ENCODE measurements at places on chromosomes 11 and 22. TPM values are rescaled to one million over a fixed set of nuclear protein-coding genes. Genes with fewer than 3 reads are reported as not detected.

The ABCG4 gene
- 0.85 TPM for total RNA-seq

The RHOD gene
- 26.2 TPM for total RNA-seq

The MIEF1 gene
- total RNA-seq, result 24.0 TPM

The FBLN1 gene
- total RNA-seq, result 144 TPM

GRCh38 chr22:27345691-27346090 lies 455.9 kb downstream of the MN1 start:
- no peaks in the 10 kb centered on the region for H3K36me3 ChIP-seq
- H3K27me3 ChIP-seq, result no peaks in the 10 kb centered on the region
- DNase-seq, result no peak

GRCh38 chr22:19760951-19761724 lies 560 bp downstream of the TBX1 start:
- DNase-seq, result no peak
- peaks cover 2% of the 10 kb centered on the region for H3K27me3 ChIP-seq
- no peaks in the 10 kb centered on the region for H3K36me3 ChIP-seq
- H3K27ac ChIP-seq, result no peak overlapping the region
- H3K4me1 ChIP-seq, result peaks cover 5% of the 10 kb centered on the region

DNA sequence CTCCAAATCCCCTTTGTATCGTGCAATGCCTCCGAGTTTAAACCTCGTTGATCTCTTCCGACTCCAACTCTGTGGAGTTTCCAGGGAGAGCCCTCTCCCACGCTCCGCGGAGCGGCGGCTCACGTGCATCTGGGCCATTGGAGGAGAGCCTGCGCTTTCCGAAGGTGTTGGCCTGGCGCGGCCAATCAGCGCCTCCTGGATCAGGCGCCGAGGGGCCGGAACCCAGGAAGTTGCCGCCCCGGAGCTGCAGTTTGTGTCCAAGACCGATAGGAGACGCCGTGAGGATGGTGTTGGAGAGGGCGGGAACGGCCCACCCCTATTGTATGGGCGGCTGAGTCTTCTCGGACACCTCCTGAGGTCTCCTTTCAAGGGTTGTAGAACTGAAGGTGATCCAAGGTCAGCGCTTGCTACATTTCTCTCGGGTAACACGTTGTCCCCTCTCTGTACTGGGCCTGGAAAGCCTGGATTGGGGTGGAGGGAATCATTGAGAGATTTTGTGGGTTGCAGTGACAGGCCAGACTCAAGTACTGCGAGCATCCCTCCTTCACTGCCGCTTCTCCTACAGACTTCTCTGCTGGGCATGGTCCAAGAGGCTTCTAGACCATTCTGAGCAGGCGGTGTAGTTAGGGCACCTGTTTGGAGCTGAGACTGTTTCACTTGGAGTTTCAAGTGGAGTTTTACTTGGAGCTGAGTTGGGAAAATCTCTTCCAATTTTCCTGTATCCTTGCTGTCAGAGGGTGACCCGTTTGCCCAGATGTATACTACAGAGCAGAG lies 1.7 kb downstream of the ADAMTS15 start:
- H3K4me3 ChIP-seq, result peak overlapping the region; percentile 41
- H3K27ac ChIP-seq, result no peak overlapping the region
- DNase-seq, result no peak
- H3K27me3 ChIP-seq, result no peaks in the 10 kb centered on the region
- peaks cover 6% of the 10 kb centered on the region for H3K4me1 ChIP-seq

DNA sequence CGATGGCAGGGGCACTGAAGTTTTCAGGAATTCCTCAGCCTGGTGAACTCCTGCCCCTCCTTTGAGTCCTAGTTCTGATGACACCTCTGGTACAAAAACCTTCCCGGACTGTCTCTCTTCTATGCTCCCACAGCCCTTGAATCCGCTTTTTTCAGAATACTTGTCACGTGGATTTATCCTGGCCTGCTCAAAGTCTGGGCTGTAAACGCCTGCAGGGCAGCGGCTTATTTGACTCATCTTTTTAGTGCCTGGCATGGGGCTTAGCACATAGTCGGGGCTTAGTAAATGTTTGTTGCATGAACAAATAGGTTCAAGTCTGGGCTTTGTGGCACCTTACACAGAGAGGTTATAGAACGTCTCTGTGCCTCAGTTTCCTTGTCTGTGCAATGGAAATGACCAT lies 13.4 kb upstream of the KCNJ11 start:
- no peak for DNase-seq

DNA sequence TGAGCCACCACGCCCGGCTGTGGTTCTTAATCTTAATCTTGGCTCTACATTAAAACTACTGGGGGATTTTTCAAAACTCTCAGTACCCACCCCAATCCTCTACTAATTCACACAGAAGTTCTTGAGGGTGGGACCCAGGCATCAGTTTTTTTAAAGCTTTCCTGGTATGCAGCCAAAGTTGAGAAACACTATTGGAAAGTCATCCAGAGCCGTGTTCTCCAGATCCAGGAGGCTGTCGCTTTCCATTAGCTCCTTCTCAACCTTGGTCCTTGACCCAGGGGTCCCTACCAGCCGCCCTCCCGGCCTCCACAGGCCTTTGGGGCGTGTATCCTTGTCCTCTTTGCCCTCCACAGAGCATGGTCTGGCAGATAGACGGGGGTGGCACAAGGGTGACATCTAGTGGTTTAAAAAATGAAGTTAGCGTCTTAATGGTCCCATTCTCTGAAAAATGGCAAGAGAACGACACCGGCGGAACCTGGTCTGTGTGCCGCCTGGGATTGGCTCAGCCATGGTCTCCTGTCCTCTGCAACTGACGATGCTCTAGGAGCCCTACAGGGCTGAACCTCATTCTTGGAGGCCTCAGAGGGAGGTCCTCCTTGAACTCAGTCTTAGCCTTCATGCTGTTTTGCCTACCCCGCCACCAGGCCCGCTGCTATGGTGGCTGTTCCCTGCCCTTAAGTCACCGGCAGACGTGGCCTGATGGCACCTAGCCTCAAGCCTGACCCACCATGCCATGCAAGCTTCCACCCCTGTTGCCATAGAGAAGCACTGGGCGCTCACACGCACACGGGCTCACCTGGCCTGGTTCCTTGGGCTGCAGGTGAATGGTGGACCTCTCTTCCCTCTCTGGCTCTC lies 152.0 kb upstream of the SYN3 start:
- H3K27ac ChIP-seq, result no peak overlapping the region
- no peaks in the 10 kb centered on the region for H3K36me3 ChIP-seq
- DNase-seq, result no peak
- H3K4me1 ChIP-seq, result no peaks in the 10 kb centered on the region

GRCh38 chr11:58926251-58926650 lies 13.0 kb upstream of the GLYATL1 start:
- no peak overlapping the region for H3K4me3 ChIP-seq
- H3K36me3 ChIP-seq, result no peaks in the 10 kb centered on the region
- H3K27ac ChIP-seq, result no peak overlapping the region
- peaks cover 12% of the 10 kb centered on the region for H3K4me1 ChIP-seq

- no peak overlapping the region for H3K4me3 ChIP-seq
- H3K27ac ChIP-seq, result no peak overlapping the region
- H3K36me3 ChIP-seq, result no peaks in the 10 kb centered on the region
- no peaks in the 10 kb centered on the region for H3K27me3 ChIP-seq
- no peak for DNase-seq
Measured at GRCh38 chr22:42282252-42282942, 11.9 kb upstream of the TCF20 start.

DNA sequence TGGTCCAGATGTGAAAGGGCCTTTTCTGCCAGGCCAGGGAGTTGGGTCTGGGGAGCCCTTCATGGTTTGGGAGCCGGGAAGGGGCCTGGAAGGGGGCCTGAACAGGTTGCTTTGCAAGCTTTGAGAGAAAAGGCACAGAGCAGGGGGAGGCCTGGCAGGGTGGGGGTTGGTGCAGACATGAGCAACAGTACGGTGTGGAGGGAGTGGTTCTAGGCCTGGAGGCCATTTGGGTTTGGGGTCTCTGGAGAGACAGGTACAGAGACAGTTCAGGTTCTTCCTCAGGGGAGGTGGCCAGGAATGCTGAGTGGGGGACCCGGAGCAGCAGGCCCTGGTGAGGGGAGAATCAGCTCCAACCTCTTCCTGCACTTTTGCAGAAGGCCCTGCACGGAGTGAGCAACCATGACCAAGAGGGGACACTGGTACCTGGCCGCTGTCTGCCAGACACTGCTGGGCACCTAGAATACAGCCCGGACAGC lies 1.4 kb downstream of the KDELR3 start:
- no peak for DNase-seq
- no peak overlapping the region for H3K27ac ChIP-seq
- H3K36me3 ChIP-seq, result no peaks in the 10 kb centered on the region
- H3K4me3 ChIP-seq, result no peak overlapping the region
- no peaks in the 10 kb centered on the region for H3K4me1 ChIP-seq
- H3K27me3 ChIP-seq, result no peaks in the 10 kb centered on the region

GRCh38 chr11:56750190-56750589 lies 1.7 kb upstream of the OR9G4 start:
- H3K27me3 ChIP-seq, result no peaks in the 10 kb centered on the region
- no peak overlapping the region for H3K27ac ChIP-seq
- DNase-seq, result no peak
- no peaks in the 10 kb centered on the region for H3K4me1 ChIP-seq
- no peaks in the 10 kb centered on the region for H3K36me3 ChIP-seq
- no peak overlapping the region for H3K4me3 ChIP-seq

- no peak for DNase-seq
- H3K27me3 ChIP-seq, result no peaks in the 10 kb centered on the region
- no peaks in the 10 kb centered on the region for H3K36me3 ChIP-seq
- no peak overlapping the region for H3K4me3 ChIP-seq
- no peaks in the 10 kb centered on the region for H3K4me1 ChIP-seq
Measured at GRCh38 chr22:32932176-32932575, 126.0 kb downstream of the SYN3 start.

DNA sequence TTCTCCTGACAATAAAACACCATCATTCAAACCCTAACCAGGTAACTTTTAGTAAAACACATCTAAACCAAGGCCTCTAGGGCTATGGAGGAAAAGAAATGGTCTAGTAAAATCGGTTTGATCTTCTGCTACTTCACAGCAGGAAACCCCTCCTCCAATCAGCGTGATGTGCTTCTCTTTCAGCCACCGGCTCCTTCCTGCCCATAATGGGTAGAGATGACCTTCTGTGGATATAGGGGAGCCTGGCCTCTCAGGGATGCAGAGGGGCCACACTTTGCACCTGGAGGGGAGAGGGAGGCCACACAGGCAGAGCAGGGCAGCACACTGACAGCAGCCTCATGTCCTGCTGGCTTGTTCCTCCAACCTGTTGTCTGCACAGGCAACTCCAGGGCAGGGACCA lies 6.9 kb downstream of the EHD1 start:
- no peaks in the 10 kb centered on the region for H3K36me3 ChIP-seq
- no peaks in the 10 kb centered on the region for H3K27me3 ChIP-seq
- H3K4me3 ChIP-seq, result no peak overlapping the region
- no peaks in the 10 kb centered on the region for H3K4me1 ChIP-seq
- no peak for DNase-seq

DNA sequence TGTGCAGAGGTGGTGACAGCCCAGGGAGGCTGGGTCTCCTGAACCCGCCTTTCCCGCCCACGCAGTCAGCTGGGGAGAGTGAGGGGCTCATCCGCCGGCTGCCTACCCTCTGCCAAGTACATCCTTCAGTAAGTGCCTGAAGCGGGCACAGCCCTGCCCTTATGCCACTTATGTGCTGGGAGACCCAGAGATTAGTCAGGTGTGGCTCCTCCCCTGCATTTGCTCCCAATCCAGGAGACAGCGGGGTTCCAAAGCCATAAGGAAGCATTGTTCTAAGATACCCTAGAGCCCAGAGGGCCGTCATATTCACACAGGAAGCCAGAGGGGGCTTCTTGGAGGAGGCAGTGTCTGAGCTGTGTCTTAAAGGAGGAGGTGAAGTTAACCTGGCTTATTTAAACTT lies 5.8 kb upstream of the PPP6R3 start:
- no peaks in the 10 kb centered on the region for H3K36me3 ChIP-seq
- H3K4me3 ChIP-seq, result no peak overlapping the region
- H3K27ac ChIP-seq, result no peak overlapping the region
- no peak for DNase-seq

DNA sequence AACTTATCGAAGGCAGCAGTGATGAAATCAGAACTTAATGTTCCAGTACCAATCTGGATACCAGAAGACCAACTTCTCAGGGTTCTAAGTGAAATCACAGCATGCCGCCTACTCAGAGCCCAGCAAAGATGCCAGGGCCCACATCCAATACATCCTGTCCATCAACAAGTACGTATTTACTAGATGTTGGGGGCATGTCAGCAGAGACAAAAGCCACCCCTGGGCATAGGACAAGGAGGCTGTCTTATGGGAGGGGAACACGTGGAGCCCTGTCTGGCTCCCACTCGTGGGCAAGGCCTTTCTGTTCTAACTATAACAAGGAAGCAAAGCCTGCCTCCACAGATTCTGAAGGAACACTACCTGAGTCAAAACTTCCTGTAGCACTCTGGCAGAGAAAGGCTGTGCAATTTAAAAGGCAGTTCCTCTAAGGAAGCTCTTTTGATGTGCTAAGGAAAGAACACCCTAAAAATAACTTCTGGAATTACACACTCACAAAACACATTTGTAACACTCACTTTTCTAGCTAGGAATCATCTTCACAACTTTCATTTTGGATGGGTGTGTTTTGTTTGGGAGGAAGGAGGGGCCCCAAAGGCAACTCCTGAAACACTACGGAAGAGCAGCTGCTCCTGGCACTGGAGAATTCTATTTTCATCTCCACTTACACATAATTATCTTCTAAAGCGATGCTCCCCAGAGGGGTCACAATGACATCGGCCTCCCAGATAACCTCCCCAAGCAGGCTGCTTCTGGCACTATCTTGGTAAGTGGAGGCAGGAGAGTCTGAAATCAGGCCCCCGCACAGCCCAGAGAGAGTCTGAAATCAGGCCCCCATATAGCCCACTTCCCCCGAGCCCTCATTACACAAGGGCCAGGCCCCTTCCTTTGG lies 14.2 kb downstream of the SMCO4 start:
- peak overlapping the region; percentile 81 for H3K27ac ChIP-seq
- peak; percentile 28 for DNase-seq
- no peak overlapping the region for H3K4me3 ChIP-seq
- no peaks in the 10 kb centered on the region for H3K36me3 ChIP-seq
- H3K27me3 ChIP-seq, result no peaks in the 10 kb centered on the region
- peaks cover 7% of the 10 kb centered on the region for H3K4me1 ChIP-seq

- no peak for DNase-seq
- H3K4me3 ChIP-seq, result no peak overlapping the region
Measured at GRCh38 chr11:93032580-93032979, 63.1 kb downstream of the MTNR1B start.

GRCh38 chr11:111148953-111149352 lies 96.6 kb upstream of the POU2AF2 start:
- no peaks in the 10 kb centered on the region for H3K4me1 ChIP-seq
- no peak for DNase-seq
- H3K27ac ChIP-seq, result no peak overlapping the region
- H3K27me3 ChIP-seq, result no peaks in the 10 kb centered on the region
- no peaks in the 10 kb centered on the region for H3K36me3 ChIP-seq
- H3K4me3 ChIP-seq, result no peak overlapping the region

DNA sequence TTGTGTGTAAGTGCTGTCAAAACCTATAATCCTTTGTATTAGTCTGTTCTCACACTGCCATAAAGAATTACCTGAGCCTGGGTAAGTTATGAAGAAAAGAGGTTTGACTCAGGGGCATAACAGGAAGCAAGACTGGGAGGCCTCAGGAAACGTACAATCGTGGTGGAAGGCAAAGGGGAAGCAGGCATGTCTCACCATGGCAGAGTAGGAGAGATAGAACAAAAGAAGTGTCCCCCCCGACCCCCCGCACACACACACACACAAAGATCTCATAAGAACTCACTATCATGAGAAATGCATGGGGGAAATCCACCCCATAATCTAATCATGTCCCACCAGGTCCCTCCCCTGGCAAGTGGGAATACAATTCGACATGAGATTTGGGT lies 2.3 kb upstream of the USP28 start:
- H3K27me3 ChIP-seq, result no peaks in the 10 kb centered on the region
- H3K36me3 ChIP-seq, result no peaks in the 10 kb centered on the region
- H3K27ac ChIP-seq, result no peak overlapping the region
- H3K4me3 ChIP-seq, result no peak overlapping the region
- H3K4me1 ChIP-seq, result no peaks in the 10 kb centered on the region
- no peak for DNase-seq
